ENCODE measurements at places on chromosomes 2 and 18.

DNA sequence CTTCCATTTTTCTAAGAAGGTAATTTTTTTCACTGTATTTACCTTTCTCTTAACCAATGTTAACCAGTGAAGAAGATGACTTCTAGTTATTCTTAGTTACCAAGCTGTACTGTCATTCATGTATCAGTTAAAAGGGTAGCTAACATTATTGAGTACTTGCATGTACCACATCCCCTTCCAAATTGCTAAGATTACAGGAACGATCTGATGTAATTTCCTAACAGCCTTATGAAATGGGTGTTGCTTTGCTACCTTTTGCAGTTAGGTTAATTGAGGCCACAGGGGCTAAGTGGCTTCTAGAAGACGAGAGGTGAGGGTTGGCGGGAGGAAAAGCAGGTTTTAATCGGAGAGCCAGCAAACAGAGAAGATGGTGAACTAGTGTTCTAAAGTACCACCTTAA is 1.8 kb upstream of the SULT6B1 start:
- no peak for DNase-seq

- DNase-seq, result no peak
Measured at GRCh38 chr2:18551169-18551568, 9.3 kb downstream of the RDH14 start.

DNA sequence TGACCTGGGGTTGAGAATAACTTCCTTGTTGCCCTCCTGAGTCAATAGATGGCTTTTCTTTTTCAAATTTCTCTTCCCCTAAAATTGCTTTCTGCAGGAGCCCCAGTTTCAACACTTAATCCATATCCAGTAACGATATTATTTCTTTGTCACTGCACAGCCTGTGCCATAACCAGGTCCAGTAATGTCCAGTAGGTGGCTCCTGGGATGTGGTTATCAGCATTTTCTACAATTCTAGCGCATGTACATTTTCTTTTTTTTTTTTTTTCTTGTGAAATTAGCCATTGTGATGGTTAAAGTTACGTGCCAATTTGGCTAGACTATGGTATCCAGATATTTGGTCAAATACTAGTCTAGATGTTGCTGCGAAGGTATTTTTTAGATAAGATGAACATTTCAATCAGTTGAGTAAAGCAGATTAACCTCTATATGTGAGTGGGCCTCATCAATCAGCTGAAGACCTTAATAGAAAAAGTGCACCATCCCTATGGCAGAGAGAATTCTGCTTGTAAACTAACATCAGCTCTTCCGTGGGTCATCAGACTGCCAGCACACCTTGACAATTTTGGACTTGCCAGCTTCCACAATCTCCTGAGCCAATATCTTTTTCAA is 72.9 kb upstream of the SCG2 start:
- no peak for DNase-seq

GRCh38 chr2:149562324-149562723 is 25.3 kb downstream of the MMADHC start:
- no peak for DNase-seq

DNA sequence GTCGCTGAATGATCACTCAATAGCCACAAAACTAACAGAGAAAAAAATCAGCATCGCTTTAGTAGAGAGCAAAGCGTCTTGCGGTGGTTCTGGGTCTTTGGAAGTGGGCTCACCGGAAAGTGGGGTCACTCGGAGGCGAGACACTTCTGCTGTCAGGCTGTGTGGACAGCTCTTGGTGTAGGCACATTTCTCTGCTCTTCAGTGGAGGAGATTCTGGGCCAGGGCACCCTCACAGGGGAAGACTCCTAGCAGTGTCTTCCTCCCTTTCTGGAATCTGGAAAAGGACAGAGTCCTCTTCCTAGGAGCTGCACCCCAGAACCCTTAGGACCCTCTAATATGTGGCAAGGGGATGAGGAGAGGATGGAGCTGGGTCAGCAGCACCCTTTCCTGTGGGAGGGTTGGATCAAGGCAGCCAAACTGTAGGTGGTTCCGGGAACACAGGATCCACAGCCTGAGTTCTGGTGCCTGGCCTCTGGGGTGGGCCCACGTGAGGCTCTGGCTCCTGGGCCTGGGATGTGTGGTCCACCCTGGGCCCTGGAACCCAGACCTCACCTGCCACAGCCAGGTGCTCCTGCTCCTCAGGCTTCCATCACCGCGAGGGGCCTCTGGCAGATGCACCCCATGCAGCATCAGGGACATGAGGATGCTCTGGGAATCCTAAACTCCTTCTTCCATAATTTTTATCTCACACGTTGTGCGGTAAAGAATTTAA is 25.1 kb downstream of the GPR35 start:
- peak; percentile 38 for DNase-seq

DNA sequence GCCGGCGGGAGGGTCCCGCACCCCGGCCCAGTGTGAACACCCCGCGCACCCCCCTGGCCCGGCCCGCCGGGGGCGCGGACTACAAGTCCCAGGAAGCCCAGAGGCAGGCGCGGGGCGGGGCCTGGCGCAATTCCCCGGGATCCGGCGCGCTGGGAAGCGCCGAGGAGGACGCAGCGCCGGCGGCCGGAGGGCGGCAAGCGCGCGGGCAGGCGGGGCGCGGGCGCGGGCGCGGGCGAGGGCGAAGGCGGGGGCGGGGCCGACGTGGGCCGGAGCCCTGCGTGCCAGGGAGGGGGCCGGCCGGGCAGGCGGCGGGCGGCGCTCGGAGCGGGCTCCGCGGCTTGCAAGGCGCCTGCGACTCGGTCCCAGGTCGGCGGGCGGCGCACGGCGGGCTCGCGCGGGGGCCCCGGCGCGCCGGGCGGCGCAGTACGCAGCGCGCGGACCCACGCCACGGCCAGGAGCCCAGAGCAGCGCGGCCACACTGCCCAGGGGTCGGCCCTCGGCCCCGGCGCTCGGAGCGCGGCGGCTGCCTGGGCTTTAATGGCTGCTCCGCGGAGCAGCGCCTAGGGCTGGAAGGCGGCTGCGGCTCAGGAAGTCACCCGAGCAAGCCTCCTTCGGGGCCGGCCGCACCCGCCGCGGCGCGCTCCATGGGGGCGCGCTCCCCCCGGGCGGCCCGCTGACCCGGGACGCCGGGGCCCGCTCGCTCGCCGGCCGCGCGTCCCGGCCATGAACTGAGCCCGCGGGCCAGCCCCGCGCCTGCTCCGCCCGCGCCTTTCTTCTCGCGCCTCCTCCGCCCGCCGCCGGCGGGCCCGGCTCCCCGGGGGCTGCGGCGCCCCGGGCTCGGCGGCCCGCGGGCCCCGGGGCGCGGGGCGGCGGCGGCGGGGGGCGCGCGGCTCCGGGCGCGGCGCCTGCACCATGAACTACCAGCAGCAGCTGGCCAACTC is at the start of gene AGAP1:
Gene AGAP1 (plus strand): TSS at position 269 of the 941 bp plus-strand sequence.
- DNase-seq, result peak; percentile 88

- no peak for DNase-seq
Measured at GRCh38 chr2:99715956-99716355, 226.1 kb upstream of the REV1 start.

GRCh38 chr18:65752625-65753325 is 2.0 kb downstream of the CDH7 start:
- no peak for DNase-seq

GRCh38 chr2:7666596-7667259 is 749.5 kb downstream of the RNF144A start:
- no peak for DNase-seq

- DNase-seq, result no peak
Measured at GRCh38 chr2:224126440-224126839, 87.4 kb upstream of the SERPINE2 start.

- no peak for DNase-seq
Measured at GRCh38 chr2:53646788-53647187, 120.8 kb upstream of the CHAC2 start.

GRCh38 chr2:152564754-152565551 is 152.3 kb downstream of the PRPF40A start:
- DNase-seq, result no peak

GRCh38 chr2:8458503-8459459 is 223.1 kb upstream of the ID2 start:
- no peak for DNase-seq

DNA sequence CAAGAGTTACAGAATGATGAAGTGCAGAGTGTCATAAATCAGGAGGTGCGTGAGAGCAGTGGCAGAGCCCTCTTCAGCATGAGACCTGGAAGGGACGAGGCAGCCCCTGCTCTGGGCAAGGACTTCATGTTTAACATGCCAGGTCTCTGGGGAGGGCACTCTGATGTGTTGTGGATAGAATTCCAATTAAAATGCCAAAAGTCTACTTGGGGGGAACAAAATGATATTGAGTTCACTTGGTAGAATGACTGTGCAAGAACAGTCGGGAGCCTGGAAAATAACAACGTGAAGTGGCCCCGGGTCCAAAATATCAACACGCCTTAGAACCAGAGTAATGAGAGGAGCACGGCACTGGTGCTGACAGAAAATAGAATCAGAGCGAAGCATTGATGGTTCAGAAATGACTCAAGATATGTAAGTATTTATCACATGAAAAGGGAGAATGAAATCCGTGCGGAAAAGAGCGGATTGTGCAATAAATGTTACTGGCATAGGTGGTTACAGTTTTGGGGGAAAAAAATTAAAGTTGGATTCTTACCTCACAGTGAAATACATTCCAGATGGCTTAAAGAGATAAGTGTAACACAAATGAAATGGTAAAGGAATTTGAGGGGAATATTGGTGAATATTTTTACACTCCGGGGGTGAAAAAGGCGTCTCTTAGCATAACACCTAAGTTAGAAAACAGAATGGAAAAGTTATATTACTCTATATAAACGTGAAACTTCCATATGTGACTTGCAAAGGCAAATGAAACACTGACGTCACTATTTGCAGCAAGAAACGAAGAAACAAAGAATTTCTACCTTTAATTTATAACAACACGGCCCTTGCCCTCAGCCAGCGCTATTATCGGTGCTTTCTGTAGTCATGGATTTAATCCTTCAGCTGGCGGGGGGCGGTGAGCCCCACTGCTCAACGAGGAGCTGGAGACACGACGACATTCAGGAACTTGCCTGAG is 159.4 kb upstream of the TWIST2 start:
- no peak for DNase-seq

DNA sequence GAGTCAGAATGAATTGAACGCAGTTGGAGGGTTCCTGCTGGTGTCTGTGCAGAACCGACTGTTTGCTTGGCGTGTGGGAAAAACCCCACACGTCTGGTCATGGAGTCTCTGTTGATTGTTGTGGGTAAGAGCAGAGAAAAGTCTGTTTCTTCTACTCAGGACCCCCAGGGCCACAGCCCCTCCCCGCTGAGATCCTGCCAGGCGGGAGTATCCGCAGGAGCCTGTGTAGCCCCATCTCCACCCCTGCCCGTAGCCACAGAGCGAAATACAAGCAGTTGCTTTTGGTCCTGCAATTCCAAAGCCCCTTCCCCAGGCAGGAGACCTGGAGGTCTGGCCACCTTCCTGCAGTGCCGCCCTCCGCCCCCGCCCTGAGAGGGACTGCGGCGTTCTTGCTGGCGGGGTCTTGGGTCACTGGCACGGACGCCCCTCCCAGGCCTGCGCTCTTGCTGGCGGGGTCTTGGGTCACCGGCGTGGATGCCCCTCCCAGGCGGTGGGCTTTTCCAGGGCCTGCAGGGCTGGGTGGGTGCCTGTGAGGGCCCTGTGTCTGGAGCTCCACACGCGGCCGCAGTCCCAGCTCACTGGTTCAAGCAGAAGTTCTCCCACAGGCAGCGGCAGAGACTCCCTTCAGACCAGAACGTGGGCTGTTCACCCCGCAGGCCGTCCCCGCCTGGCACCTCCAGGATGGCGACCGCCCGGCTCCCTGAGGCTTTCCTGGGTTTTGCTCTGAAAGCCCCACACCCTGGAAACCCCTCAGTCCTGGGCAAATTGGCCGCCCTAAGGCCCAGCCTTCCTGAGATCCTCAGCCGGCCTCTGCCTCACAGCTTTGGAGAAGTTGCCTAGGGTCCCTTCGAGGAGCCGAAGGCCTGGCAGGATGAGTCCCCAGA is 76.0 kb upstream of the CTDP1 start:
- DNase-seq, result no peak

- DNase-seq, result no peak
Measured at GRCh38 chr2:161044921-161045320, 115.3 kb upstream of the TANK start.

- DNase-seq, result no peak
Measured at GRCh38 chr2:232434091-232434490, 21.9 kb upstream of the ALPI start.

DNA sequence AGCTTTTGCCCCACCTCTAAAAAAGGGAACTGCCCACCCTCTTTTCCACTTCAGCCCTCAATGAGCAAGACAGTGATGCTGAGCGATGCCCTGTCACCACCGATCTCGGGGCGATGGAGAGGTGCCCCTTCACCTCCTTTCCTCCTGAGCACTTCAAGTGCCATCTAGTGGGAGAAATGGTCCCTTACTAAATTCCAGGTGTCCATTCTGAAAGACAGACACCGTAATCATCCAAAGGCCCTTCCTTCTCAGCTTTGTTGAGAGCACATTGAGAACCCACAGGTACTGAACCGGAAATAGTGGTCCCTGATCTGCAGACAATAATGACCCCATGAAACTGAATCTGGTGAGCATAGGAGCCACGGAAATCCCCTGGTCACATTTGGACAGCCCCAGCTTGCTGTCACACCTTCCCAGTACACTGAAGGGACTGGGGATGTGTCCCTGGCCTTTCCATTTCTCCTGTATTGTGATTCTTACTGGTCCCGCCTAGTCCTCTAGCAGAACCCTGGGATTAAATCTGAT is 38.5 kb downstream of the KCTD18 start:
- no peak for DNase-seq

DNA sequence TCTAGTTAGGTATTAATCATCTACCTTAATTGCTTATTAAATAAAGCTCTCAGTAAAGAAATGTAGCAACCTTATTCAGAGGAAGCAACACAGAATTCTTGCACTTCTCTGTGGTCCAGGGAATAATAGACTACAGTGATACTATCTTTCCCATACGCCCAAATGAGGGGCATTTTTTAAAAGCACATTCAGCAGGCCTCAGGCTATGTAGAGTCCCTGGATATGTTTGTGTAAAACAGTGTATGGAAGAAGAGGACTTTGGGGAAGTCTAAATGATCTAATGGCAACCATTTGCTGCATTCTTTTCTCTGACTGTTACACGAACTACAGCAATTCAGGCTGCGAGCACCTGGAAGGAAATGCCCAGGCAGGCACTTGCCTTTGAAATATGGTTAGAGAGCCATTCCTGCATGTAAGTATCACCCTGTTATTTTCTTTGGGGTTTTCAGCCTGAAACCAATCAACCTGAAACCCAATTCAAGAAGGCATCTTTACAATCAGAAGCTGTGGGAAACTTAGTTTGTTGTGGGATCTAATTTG is 1814.7 kb upstream of the CELF4 start:
- DNase-seq, result no peak

DNA sequence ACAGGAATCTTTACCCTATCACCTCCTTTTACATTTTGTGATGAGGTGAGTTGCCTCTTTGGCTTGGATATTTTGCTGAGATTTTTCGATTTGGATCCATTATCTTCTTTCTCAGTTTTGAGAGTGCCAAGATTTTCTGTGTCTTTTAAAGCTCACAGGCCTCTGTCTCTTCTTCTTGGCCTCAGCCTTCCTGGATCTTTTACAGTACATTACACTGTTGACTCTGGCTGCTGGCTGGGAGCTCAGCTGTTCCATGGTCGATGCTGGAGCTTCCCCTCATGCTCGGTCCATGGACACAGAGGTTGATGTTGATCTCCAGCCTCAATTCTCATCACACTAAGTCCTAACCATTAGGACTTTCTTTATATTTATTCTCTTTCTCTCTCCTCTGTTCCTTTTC is 332.8 kb upstream of the UBE2E3 start:
- no peak for DNase-seq
